ENCODE measurements at places on chromosomes 3 and 15. TPM values are rescaled to one million over a fixed set of nuclear protein-coding genes. Genes with fewer than 3 reads are reported as not detected.

DNA sequence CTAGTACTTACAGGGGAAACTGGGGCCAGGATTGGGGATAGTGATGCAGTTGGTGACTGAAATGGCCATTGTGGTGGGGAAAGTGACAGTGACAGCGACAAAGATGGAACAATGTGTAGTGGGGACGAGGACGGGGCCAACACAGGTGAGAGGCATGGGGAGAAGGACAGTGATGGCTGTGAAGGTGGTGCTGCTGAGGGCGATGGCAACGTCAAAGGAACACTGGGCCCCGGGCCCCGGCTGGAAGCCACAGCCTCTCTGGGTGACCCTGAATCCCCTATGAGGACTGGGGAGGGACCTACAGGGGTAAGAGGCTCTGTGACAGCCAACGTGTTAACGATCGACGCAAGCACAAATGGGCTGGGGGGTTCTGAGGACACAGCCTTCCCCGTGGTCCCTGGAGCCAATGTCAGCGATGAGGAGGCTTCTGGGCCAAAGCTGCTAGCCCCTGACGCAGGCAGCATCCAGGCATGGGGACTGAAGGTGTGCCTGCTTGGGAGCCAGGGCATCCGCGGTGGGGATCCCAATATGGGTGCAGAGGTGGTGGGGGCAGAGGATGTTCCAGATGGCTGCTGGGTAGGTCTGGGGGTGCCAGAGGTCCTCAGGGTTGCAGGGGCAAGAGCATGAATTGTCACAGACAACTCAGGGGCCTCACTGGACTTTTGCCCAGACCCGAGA lies 25.2 kb upstream of the GOLGA6C start:
- no peak for DNase-seq
- H3K4me1 ChIP-seq, result peaks cover 7% of the 10 kb centered on the region
- H3K36me3 ChIP-seq, result no peaks in the 10 kb centered on the region
- no peaks in the 10 kb centered on the region for H3K27me3 ChIP-seq

DNA sequence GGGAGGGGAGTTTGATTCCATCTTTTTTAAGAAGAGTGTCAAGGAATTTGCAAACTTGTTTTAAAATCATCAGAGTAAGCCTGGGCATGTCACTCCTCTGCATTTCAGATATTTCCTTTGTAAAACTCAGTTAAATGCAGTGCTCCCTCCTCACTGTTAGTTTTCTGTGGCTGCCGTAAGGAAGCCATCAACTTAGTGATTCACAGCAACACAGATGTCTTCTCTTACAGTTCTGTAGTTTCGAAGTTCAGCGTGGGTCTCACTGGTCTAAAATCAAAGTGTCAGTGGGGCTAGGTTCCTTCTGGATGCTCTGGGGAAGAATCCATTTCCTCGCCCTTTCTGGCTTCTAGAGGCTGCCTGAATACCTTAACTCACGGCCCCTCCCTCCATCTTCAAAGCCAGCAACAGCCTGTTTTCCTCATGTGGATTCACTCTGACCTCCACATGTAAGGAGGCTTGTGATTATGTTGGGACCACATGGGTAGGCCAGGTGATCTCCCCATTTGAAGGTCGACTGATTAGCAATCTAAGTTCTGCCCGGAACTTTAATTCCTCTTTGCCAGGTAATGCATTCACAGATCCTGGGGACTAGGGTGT lies 12.4 kb downstream of the ISG20 start:
- H3K4me1 ChIP-seq, result peaks cover 29% of the 10 kb centered on the region
- no peak overlapping the region for H3K4me3 ChIP-seq
- H3K36me3 ChIP-seq, result peaks cover 24% of the 10 kb centered on the region
- H3K27ac ChIP-seq, result no peak overlapping the region
- no peak for DNase-seq
- H3K27me3 ChIP-seq, result no peaks in the 10 kb centered on the region

GRCh38 chr3:160999274-160999673 lies 105.9 kb downstream of the B3GALNT1 start:
- no peak overlapping the region for H3K4me3 ChIP-seq
- no peaks in the 10 kb centered on the region for H3K36me3 ChIP-seq
- H3K4me1 ChIP-seq, result no peaks in the 10 kb centered on the region
- no peak overlapping the region for H3K27ac ChIP-seq

DNA sequence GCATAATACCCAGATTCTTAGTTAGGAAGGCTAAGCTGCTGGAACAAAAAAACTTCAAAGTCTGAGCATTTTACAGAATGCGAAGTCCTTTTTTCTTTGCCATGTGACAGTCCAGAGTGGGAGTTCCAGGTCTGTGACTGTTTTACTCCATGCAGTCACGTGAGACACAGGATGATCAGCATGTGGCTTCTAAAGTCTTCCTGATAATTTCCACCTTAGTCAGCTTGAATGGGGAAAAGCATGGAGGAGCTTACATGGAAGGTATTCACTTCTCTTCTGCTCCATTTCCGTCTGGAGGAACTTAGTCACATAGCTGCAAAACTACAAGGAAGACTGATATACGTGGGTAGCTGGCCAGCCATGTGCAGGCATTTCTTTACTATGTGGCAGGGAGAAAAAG lies 1.7 kb downstream of the SNTN start:
- H3K27me3 ChIP-seq, result no peaks in the 10 kb centered on the region
- H3K4me3 ChIP-seq, result no peak overlapping the region
- H3K4me1 ChIP-seq, result no peaks in the 10 kb centered on the region
- no peak for DNase-seq

GRCh38 chr15:70286113-70286806 lies 188.5 kb upstream of the TLE3 start:
- H3K27ac ChIP-seq, result no peak overlapping the region
- no peak overlapping the region for H3K4me3 ChIP-seq
- H3K4me1 ChIP-seq, result peaks cover 15% of the 10 kb centered on the region
- no peaks in the 10 kb centered on the region for H3K36me3 ChIP-seq
- no peak for DNase-seq

DNA sequence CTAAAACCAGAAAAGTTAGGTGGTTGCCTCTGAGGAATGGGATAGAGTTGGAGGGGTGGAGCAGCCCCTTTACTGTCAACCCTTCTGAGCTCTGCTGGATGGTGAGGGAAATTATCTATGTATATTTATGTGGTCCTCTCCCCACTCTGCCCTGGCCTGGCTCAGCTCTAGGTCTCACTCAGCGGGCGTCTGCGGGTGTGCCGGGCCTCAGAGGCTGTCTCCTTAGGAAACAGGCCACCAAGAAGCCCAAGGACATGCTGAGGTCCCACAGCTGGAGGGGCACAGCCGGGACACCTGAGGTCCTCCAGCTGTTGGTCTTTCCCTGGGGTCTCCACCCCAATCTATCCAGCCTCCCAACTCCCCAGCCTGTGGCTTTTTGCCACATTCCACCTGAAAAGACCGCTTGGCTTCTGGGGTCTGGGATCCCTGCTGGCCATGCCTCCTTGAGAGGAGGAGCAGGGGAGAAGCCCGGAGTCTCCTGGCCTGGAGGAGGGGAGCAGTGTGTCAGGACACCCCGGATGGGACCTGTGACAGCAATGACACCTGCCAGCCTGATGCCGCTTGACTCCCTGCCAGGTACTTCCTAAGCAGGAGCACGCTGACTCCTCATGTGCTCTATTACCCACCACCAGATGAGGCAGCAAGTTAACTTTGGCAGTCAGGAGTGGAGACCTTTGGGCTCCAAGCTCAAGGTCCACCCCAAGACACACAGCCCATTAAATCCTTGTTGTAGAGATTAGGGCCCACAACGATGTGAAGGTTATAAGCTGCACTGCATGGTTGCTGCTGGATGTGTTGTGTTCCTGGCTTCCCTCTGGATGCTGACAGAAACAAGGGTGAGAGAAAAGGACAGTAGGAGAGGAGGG lies at the start of gene SLC28A1:
Gene SLC28A1 (plus strand): TSS at position 747 of the 866 bp plus-strand sequence. CDS start 3,099 bp downstream, outside the sequence.
- H3K27ac ChIP-seq, result no peak within 1 kb of the TSS
- no peak for DNase-seq
- H3K4me1 ChIP-seq, result no peaks in the 10 kb centered on the region
- no peaks in the 10 kb centered on the region for H3K27me3 ChIP-seq
- H3K4me3 ChIP-seq, result no peak within 1 kb of the TSS

The LRRC2 gene
- 4.2 TPM for total RNA-seq

GRCh38 chr15:100335335-100335999 lies 6.3 kb downstream of the ADAMTS17 start:
- H3K27ac ChIP-seq, result no peak overlapping the region
- peaks cover under 1% of the 10 kb centered on the region for H3K27me3 ChIP-seq

DNA sequence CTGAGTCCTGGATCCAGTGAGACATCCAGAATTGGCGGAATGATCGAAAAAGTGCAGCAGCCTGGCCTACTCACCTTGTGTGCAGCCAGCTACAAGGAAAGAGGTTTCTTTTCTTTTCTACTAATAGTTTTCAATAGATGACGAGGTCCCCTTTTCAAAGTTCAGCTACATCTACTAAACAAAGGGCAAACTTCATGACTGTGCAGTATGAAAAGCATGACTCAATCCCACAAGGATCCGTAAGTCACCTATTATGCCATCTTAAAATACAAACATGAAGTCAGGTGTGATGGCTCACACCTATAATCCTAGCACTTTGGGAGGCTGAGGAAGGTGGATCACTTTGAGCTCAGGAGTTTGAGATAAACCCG lies 16.7 kb downstream of the MIX23 start:
- H3K36me3 ChIP-seq, result no peaks in the 10 kb centered on the region
- no peak for DNase-seq
- no peaks in the 10 kb centered on the region for H3K27me3 ChIP-seq
- H3K27ac ChIP-seq, result no peak overlapping the region

The GUCA1C gene
- total RNA-seq, result not detected

DNA sequence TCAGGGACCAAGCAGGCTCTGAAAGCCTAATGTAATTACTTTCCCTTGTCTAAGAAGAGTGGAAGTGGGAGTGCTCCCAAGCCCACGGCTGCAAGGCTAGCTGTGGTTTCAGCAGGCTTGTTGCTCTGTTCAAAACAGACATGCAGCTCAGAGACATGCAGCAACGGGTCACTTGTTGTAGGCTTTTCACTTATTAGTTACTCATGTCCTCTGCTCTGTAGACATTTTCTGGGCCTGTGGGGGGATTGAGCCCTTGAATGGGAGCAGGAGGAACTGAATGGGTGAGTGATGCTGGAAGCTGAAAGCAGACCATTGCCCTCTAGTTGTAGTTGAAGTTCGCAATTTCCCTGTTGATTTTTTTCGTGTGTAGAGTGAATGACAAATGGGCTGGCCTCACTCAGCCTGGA lies 261.9 kb upstream of the NR2E3 start:
- no peak for DNase-seq
- H3K27me3 ChIP-seq, result no peaks in the 10 kb centered on the region
- no peaks in the 10 kb centered on the region for H3K36me3 ChIP-seq
- no peak overlapping the region for H3K27ac ChIP-seq
- H3K4me3 ChIP-seq, result no peak overlapping the region
- no peaks in the 10 kb centered on the region for H3K4me1 ChIP-seq

DNA sequence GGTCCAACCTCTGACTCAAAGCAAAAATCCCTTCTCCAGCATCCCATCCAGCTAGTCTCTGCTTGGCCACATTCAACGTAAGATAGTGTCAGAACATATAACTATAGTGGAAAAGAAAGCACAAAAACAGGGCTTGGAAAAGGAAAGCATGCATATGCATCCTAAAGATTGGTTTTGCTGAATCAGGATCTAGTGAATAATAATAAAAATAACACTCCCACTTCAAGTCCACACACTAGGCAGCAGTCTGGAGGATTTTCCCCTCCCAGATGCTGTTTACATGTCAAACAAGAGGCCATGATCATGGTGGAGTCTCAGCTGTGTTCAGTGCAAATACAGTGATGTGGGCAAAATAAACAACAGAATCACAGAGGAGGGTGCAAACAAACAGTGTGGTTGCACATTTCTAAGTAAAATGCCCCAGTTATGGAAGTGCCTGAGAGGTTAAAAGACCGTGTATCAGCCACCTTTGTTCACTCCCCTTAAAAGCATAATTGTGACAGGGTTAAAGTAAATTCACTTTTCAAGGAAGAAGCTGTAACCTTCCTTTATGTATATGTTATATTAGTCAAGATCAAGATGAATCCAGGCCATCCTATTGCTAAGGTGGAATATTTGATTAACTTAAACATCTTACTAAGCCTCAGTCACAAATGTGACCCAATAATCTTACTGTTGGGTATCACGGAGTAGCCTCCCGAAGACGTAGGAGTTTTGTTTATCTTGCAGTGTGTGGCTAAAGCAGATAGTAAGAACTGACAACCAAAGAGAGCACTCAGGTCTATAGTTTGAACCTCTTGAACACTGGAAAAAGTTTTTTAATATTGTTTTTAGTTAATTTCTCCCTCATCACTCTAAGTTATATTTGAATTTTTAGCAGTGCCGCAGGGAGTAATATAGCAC lies 424.5 kb downstream of the SOX2 start:
- H3K36me3 ChIP-seq, result no peaks in the 10 kb centered on the region
- H3K27ac ChIP-seq, result no peak overlapping the region
- H3K4me1 ChIP-seq, result no peaks in the 10 kb centered on the region
- H3K27me3 ChIP-seq, result no peaks in the 10 kb centered on the region
- no peak for DNase-seq
- H3K4me3 ChIP-seq, result no peak overlapping the region

The TM4SF1 gene
- total RNA-seq, result 337 TPM

DNA sequence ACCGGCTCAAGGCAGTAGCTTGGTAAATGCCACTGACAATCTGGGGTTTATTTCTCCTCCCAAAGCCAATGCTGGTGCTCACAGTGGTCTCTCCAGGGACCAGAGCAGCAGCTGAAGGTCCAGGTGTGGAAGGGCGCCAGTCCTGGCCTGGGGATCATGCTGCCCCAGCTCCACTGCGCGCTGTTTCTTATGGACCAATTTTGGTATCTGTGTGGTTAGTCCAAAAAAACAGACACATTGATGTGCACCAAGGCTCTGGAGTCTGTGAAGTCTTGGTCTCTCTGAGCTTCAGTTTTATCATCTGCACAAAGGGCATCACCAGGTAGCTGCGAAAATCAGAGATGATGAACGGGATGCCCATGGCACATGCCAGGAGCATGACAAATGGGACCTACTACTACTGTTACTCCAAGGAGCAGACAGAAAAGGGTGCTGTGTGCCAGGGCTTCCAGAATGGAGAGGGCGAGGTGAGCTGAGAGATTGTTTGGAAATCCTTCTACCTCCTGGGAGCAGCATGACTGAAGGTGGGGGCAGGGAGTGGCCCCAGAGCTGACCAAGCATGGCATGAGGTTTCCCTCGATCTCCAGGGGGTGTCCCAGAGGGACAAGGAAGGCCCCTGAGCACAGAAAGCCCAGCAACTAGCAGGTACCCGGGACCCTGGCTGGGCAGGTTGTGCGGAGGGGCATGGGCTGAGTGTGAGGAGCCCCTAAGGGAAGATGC lies 134.3 kb upstream of the PRR20G start:
- H3K4me3 ChIP-seq, result no peak overlapping the region
- no peak overlapping the region for H3K27ac ChIP-seq
- no peaks in the 10 kb centered on the region for H3K4me1 ChIP-seq

GRCh38 chr3:149646181-149646766 lies 11.6 kb downstream of the WWTR1 start:
- no peaks in the 10 kb centered on the region for H3K36me3 ChIP-seq
- no peak overlapping the region for H3K4me3 ChIP-seq
- no peak overlapping the region for H3K27ac ChIP-seq
- peaks cover 38% of the 10 kb centered on the region for H3K4me1 ChIP-seq

The NT5DC2 gene
- 27.7 TPM for total RNA-seq

The REC114 gene
- not detected for total RNA-seq

DNA sequence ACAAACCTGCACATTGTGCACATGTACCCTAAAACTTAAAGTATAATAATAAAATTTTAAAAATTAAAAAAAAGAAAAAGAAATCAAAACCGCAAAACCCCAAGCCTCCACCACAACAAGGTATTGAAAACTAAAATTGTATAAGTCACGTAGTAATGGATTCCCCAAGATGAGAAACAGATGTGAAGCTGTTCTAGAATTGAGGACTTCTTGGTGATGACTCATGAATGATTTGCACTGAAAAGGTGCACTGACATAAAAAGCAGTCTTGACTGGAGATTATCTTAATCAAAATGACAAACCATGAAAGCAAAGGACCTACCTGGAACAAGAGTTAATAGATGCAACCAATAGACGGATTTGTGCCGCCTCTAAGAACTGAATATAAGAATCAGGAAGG lies 225.8 kb downstream of the MYRIP start:
- no peak for DNase-seq
- H3K36me3 ChIP-seq, result no peaks in the 10 kb centered on the region
- H3K27me3 ChIP-seq, result no peaks in the 10 kb centered on the region
- H3K27ac ChIP-seq, result no peak overlapping the region
- no peaks in the 10 kb centered on the region for H3K4me1 ChIP-seq

Data from upper lobe of left lung (tissue), 6 donors.